ENCODE measurements at places on chromosomes 13 and 19.
A peak's percentile ranks its signal among the peaks of the same experiment; 100 is the strongest.

- peak; percentile 10 for DNase-seq
These were observed 371.3 kb downstream of the COG6 start for GRCh38 chr13:40026741-40027140.

- no peak for DNase-seq
These were observed 121.2 kb downstream of the LMO7 start for GRCh38 chr13:75757336-75757735.

GRCh38 chr13:112253631-112254030 is 122.5 kb upstream of the SPACA7 start:
- DNase-seq = no peak

DNA sequence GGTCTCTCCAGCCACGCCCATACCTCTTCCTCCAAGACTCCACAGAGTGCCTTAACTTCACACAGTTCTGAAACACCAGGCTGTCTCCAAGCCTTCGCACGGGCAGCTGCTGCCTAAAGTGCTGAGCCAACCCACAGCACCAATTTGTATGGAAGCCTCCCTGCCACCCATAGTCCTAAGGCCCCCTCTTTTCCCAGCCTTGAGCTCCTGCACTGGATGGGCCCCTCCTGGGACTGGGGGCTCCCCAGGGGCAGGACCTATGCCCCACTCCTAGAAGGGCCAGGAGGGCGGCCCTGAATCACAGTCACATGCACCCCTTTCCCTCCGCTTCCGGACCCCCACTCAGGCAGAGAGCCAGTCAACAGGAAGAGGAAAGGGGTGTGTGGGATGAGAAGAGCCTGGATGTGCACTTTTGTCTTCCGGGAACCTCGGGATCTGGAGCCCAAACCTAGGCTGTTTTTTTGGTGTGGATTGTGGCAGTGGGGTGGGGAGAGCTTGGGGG is 5.1 kb upstream of the FCER2 start:
- DNase-seq = no peak

DNA sequence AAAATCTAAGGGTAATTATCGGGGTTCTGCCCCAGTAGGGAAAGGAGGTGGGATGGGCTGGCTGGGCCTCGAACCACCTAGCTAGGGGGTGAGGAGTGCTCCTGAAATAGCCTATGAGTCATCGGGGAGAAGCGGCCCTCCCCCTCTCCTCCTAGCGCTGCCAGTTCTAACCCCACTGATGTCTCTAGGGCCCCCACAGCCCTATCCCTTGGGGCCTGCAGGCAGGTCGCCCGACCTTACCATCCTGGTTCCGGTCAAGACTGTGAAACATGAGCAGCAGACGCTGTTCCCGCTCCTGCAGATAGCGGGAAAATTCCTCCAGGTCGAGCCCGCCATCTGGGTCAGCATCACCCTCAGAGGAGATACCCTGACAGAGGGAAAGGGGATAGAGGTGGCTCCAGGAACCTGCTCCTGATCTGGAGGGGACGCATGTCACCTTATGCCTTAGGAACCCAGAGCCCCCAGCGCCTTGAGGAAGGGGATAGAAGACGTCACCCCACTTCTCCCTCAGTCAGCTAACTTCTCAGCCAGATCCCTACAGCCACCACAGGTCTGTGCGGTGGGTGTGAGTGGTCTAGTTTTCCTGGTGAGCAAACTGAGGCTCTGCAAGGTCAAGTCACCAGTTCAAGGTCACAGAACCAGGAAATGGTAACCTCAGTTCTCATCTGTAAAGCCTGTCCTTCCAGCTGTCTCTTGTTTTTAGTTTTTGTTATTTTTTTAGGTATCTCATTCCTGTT is 1.5 kb downstream of the SLC25A23 start:
- DNase-seq = no peak

DNA sequence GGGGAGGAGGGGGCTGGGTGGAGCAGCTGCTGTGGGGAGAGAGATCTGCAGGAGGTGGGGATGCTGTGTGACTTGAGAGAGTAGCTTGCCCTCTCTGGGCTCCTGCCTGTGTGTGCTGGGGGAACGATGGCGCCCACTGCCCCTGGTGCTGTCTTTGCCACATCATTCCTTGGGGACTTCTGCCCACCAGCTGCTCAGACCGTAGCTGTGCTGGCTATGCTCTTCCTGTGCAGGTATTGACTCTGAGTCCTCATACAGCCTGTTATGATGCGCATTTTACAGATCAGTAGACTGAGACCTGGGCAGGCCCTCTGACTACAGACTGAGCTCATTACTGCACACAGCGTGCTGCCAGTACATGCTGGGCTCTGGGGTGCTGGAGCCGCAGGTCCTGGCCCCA is 51.1 kb downstream of the DNM2 start:
- DNase-seq = no peak

- no peak for DNase-seq
These were observed 95.9 kb upstream of the FREM2 start for GRCh38 chr13:38590796-38591507.

- DNase-seq = no peak
These were observed 1632.0 kb downstream of the PCDH9 start for GRCh38 chr13:65597839-65598818.

GRCh38 chr19:418761-419671 is 10.1 kb upstream of the C2CD4C start:
- DNase-seq = no peak

DNA sequence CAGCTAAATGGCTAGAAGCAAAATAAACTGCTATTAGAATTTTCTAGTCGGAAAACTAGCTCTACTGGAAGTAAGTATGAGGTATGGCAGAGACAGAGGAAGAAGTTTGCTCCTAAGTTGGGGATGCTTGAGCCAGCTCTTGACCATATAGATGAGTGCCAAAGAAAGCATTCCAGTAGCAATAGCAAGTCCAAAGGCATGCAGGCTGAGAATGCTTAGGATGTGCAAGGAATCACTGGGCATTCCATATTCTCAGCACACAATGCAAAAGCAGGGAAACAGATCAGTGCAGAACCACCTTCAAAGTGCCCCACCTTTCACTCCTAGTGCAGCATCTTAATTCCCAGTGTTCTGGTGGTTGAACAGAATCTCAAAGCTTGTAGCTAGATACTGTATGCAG is 32.9 kb downstream of the SERTM1 start:
- no peak for DNase-seq
